ENCODE measurements at places on chromosomes 12 and 14.
A peak's percentile ranks its signal among the peaks of the same experiment; 100 is the strongest.

DNA sequence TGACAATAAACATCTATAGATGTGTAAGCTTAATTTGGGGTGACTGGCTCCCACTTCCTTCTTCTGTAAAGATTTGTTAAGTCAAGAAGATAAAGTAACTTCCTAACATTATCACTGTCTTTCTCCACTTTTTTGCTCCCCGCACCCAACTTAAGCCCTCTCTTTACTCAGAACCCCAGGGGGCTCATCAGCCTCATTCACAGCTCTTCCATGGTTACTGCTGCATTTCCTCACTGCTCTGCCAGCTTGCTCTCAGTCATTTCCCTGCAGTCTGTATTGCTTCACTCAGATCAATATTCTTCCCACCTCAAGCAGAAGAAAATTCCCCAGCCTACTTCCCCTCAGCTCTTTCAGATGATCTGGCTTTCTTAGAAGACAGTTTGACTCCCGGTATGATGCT lies 102.0 kb downstream of the PIK3C2G start:
- no peak for DNase-seq
- no peak overlapping the region for H3K27ac ChIP-seq
- H3K27me3 ChIP-seq, result no peaks in the 10 kb centered on the region
- no peaks in the 10 kb centered on the region for H3K4me1 ChIP-seq

DNA sequence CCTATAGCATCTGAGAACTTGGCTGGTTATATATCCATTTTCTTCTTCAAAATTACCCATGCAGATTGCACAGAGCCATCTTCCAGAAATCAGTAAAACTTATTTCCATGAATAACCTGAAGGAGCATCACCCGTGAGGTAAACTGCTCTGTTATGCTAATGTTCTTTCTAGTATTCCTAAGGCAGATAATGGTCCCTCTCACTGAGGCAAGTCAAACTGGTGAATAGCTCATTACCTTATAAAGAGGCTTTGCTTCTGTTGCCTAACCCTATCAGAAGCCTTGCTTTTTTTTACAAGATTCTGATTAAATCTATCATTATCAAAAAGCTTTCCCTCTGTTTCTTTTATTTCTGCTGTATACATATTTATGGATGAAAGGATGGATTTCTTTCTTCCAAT lies 307.6 kb upstream of the FLRT2 start:
- no peak overlapping the region for H3K27ac ChIP-seq
- H3K36me3 ChIP-seq, result no peaks in the 10 kb centered on the region
- DNase-seq, result no peak
- H3K4me3 ChIP-seq, result no peak overlapping the region
- no peaks in the 10 kb centered on the region for H3K4me1 ChIP-seq

DNA sequence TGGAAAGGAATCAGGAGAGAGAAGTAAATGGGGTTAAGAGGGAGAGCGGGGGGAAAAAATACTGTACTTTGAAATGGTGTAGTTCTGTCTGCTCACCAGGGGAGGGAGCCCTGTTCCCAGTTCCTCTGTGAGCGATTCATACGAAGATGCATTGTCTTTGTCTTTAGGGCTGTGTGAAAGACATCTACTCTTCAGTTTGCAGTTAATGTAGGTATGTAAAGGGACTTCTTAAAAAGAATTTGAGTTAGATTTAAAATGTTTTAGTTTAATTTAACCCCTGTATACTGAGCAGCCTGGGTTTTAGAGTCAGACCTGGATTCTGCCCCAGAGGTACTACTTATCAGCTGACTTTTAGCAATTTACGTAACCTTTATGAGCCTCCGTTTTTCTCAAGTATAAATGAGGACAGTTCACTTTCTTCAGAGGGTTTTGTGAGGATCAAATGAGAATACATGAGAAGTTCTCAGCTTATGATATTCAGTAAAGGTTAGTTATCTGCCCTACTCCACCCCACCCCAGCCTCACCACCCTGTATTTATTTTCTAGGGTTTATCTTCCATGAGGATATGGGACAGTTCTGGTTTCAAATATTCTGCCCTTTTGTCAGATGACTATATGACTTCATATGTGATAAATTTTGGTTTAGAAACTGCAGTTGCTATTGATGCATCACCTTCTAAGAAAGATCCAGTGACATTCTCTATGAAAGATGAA lies 82.5 kb upstream of the EVL start:
- peaks cover 19% of the 10 kb centered on the region for H3K4me1 ChIP-seq
- H3K4me3 ChIP-seq, result no peak overlapping the region
- DNase-seq, result peak; percentile 48

- no peak overlapping the region for H3K4me3 ChIP-seq
- H3K27me3 ChIP-seq, result no peaks in the 10 kb centered on the region
- no peak for DNase-seq
- no peaks in the 10 kb centered on the region for H3K4me1 ChIP-seq
- H3K27ac ChIP-seq, result no peak overlapping the region
Observed at GRCh38 chr12:56434828-56435227, 14.4 kb downstream of the TIMELESS start.

DNA sequence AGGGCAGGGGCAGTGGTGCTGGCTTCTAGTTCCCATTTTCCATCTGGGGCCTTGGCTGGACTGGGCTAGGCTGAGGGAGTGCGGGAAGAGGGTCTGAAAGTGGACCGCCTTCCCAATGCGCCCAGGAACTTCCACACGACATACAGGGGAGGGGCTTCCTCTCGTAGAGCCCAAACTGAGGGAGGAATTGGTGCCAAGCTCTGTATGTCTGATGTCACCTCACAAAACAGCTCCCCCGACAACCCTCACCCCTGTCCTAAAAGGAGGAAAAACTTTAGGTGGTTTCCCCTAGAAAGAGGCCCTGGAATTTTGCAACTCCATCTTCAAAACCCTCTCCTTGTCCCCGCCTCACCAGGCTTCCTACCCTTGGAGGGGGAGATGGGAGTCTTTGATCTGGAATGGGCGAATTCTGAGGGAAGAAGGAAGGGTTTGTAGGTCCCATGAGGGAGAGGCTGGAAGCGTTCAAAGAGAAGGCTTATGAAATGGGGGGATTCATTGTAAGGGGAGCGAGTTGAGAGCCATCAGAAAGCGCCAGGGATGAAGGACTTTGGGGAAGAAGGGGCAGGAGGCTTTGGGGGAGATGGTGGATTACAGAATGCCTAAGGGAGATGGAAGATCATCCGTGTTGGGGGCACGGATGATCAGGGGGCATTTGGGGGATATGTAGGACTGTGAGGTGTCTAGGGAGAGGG lies 844 bp downstream of the GLTP start:
- no peaks in the 10 kb centered on the region for H3K36me3 ChIP-seq
- H3K27me3 ChIP-seq, result peaks cover 11% of the 10 kb centered on the region
- H3K27ac ChIP-seq, result peak overlapping the region; percentile 93
- H3K4me3 ChIP-seq, result peak overlapping the region; percentile 96
- peaks cover 37% of the 10 kb centered on the region for H3K4me1 ChIP-seq
- no peak for DNase-seq

- no peak for DNase-seq
- no peaks in the 10 kb centered on the region for H3K36me3 ChIP-seq
- H3K27me3 ChIP-seq, result no peaks in the 10 kb centered on the region
- H3K27ac ChIP-seq, result no peak overlapping the region
- no peak overlapping the region for H3K4me3 ChIP-seq
Observed at GRCh38 chr12:38664661-38665269, 240.6 kb downstream of the CPNE8 start.

DNA sequence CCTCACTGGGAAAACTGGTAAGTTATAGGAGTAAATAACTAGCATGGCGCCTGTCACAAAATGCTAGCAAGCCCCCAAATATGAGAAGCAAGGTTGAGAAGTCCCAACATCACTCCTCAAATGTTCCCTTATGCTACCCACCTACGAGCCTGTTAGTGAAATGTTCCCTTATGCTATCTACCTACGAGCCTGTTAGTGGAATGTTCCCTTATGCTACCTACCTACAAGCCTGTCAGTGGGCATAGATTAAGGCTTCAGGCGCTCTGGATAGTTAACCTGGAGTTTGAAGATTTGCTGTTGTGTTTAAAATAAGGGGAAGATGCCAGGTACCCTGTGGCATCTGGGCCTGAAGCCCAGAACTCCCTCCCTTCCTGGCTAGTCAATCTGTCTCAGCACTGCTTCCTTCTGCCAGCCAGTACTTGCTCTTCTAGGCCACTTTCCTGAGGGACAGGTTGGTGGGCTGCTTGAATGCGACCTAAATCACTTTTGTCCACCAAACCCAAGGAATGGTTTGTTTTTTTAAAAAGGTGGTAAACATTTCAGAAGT lies 67.1 kb upstream of the SINHCAF start:
- no peak overlapping the region for H3K27ac ChIP-seq
- H3K36me3 ChIP-seq, result no peaks in the 10 kb centered on the region
- H3K27me3 ChIP-seq, result peaks cover 12% of the 10 kb centered on the region
- no peak overlapping the region for H3K4me3 ChIP-seq

GRCh38 chr12:131568336-131568735 lies 142.6 kb upstream of the SFSWAP start:
- H3K27ac ChIP-seq, result no peak overlapping the region
- no peaks in the 10 kb centered on the region for H3K4me1 ChIP-seq
- no peaks in the 10 kb centered on the region for H3K36me3 ChIP-seq
- H3K4me3 ChIP-seq, result no peak overlapping the region

DNA sequence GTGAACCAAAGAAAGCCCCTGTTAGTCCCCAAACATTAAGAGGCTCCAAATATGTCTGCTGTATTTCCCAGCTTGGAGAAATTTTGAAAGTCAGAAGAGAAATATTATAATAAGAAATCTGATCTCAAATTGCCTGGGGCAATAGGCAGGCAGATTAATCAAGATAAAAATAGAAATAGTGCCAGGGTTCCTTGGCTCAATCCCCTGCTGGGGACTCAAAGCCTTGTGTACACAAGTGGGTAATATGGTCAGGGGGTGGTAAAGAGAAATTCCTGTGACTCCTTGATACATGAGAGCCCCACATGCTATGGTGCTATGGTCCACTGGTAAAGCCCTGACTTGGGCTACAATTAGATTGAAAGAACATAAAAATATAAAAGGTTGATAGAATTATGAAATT lies 41.3 kb upstream of the ARID2 start:
- no peaks in the 10 kb centered on the region for H3K36me3 ChIP-seq
- H3K4me3 ChIP-seq, result no peak overlapping the region
- no peak for DNase-seq
- H3K27me3 ChIP-seq, result peaks cover 67% of the 10 kb centered on the region
- H3K4me1 ChIP-seq, result peaks cover 17% of the 10 kb centered on the region
- H3K27ac ChIP-seq, result no peak overlapping the region

DNA sequence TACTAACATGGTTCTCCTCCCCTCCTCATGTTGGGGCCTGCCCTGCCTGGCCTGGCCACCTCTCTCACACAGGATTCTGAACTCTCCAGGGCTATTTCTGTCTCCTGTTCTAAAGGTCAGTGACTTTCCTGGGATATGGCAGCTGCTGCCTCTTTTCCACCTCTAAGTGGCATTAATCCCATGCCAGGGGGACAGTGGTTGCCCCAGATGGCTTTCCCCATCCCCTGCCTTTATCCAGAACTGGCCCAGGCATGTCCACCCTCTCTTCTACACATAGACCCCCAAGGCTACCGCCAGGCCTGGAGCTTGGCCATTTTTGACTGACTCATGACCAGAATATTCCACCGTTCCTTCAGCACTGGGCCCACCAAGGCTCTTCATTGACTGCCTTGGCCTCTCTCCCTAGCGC lies 90.4 kb downstream of the IRF2BPL start:
- no peak for DNase-seq
- H3K36me3 ChIP-seq, result no peaks in the 10 kb centered on the region
- H3K4me3 ChIP-seq, result no peak overlapping the region
- H3K27ac ChIP-seq, result no peak overlapping the region
- no peaks in the 10 kb centered on the region for H3K27me3 ChIP-seq
- H3K4me1 ChIP-seq, result peaks cover 11% of the 10 kb centered on the region

GRCh38 chr12:41743835-41744234 lies 400.8 kb downstream of the GXYLT1 start:
- no peaks in the 10 kb centered on the region for H3K27me3 ChIP-seq
- H3K4me3 ChIP-seq, result no peak overlapping the region
- no peak for DNase-seq

DNA sequence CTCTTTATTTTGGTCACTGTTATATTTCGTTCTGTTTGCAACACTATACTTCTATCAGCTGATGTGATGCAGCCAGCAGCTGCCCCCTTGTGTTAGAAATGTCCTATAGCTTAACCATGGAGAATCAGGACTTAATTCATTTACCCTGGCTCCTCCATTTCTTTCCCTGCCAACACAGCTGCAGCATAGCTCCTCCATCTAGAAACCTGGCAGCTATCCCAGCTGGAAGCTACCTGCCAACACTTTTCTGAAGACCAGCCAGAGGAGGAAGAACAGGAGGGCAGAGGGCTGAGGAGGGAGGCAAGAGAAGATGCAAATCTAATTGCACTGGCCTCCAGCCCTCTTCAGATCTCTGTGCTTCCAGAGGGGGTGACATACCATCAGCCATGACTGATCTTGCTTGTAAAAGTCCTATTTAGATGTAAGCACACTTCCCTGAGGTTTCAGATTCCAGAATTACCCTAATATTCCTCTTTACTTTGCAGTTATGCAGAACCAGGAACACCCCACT lies 156.8 kb upstream of the TMEM260 start:
- peaks cover 9% of the 10 kb centered on the region for H3K27me3 ChIP-seq
- H3K4me1 ChIP-seq, result no peaks in the 10 kb centered on the region
- H3K27ac ChIP-seq, result no peak overlapping the region
- no peak for DNase-seq
- no peaks in the 10 kb centered on the region for H3K36me3 ChIP-seq
- H3K4me3 ChIP-seq, result no peak overlapping the region

DNA sequence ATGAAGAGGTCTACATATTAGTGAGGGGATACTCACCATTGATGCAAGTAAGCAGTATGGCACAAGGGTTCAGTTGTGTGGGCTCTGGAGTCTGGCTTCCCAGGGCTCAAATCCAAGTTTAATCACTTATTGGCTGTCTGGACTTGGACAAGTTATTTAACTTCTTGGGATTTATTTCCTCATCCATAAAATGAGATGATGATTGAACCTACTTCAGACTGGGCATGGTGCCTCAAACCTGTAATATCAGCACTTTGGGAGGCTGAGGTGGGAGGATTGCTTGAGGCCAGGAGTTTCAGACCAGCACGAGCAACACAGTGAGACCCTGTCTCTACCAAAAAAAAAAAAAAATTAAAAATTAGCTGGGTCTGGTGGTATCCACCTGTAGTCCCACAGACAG lies 67.9 kb downstream of the KCNK10 start:
- H3K4me1 ChIP-seq, result no peaks in the 10 kb centered on the region
- no peak for DNase-seq
- no peak overlapping the region for H3K27ac ChIP-seq
- H3K27me3 ChIP-seq, result no peaks in the 10 kb centered on the region
- H3K36me3 ChIP-seq, result no peaks in the 10 kb centered on the region
- no peak overlapping the region for H3K4me3 ChIP-seq

DNA sequence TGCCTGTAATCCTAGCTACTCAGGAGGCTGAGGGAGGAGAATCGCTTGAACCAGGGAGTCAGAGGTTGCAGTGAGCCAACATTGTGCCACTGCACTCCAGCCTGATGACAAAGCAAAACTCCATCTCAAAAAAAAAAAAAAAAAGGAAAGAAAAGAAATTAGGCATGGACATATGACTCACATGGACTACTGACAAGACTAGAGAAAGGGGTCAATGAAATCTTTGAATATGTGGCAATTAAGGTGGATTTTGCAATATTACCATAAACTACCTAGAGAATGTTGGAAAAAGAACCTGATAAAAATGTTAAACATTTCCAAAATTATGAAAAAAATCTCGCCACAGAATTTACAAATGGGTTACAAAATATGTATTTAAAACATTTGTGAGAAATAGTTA lies 873.6 kb downstream of the C12orf50 start:
- no peaks in the 10 kb centered on the region for H3K4me1 ChIP-seq
- H3K27me3 ChIP-seq, result no peaks in the 10 kb centered on the region
- H3K27ac ChIP-seq, result no peak overlapping the region
- H3K4me3 ChIP-seq, result no peak overlapping the region
- no peak for DNase-seq
- H3K36me3 ChIP-seq, result no peaks in the 10 kb centered on the region

Data from T-helper 2 cell treated with Interferon-gamma antibody and Interleukin-4, amounts not matched to agents 5 μg/mL and 100 μg/mL, for 36 hours (primary cell).